ENCODE measurements at places on chromosomes 11 and 22.

DNA sequence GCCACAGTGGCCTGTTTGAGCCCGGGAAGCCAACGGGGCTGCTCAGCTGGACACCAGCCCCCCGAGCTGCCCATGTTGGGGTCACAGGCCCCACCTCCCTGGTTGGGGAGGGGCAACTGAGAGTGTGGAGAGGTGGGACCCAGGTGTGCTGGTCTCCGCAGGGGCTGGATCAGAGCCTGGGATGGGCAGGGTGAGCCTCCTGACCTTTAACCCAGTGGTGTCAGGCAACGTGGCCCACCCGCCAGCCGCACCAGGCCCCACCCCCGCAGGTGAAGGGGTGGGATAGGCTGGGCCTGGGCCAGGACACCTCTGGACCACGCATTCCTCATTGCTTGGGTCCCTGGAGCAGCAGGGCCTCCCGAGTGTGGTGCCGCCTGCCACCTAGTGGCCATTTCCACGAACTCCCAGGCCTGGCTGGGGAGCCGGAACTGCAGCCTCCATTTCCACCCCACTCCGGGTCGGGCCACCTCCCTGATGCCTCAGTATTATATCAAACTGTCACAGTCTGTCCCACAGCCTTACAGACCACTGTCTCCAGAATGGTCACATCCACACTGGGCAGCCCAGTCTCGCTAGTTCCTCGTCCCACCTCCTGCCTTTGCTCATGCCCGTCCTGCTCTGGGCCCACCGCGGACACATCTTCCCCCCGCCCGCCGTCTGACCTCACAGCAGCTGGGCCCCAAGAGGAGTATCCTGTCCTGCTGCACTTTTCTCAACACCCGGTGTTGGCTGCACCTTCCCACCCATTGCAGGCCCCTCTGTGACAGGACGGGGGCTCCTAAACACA is 13.3 kb upstream of the PPP6R3 start:
- DNase-seq, result peak; percentile 54

- DNase-seq, result peak; percentile 24
Observed at GRCh38 chr22:30196141-30196879, 50.2 kb downstream of the LIF start.

- DNase-seq, result no peak
Observed at GRCh38 chr11:130886704-130887103, 29.6 kb downstream of the SNX19 start.

DNA sequence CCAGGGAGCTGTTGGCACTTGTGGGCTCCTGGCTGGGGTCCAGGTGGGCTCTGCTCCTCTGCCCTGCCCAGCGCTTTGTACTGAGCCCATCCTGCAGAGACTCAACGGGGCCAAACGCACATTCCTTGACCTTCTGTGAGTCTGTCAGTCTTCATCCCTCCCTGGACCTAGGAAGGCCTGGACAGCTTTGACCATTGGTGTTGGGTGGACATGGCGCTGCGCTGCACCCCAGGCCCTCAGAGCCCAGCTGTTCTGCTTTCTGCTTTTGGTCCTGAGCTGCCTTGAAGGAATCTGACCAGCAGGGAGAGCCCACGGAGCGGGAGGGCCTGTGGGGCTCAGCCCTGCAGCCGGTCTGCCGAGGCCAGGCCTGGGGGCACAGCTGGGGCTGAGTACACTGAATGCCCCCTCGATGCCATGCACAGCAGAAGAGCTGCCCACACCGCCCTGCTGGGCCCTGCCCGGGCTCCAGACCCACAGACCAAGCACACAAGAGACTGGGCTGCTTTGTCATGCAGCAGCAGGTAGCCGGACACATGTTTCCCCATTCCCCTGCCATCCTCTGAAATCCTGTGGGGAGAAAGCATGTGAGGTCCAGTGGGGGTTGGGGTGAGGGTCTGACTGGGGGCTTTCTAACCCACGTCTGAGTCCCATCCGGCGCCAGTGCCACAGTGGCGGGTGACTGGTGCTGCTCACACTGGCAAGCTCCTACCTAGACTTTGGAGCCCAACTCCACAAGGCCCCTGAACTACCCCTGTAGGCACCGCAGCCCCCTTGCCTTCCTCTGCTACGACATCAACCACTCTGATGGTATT is 24.1 kb upstream of the CCDC188 start:
- no peak for DNase-seq

DNA sequence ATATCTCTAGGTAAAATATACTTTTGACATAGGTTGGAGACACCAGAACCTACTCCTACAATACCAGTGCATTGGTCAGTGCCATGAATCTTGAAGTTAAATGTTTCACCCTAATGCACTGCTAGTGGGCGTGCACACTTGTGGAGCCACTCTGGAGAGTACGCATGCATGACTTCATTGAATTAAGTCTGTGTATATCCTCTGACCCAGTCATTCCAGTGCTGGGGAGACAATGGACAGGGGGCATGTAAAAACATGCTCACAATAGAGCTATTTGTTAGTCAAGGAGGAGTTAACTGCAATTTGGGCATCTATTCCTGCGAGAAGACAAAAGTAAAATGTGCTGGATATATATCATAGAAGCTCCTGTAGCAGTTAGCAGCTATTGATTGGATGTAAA is 335.4 kb upstream of the NCAM1 start:
- no peak for DNase-seq

GRCh38 chr11:61951484-61952135 is 1.5 kb downstream of the BEST1 start:
- no peak for DNase-seq

DNA sequence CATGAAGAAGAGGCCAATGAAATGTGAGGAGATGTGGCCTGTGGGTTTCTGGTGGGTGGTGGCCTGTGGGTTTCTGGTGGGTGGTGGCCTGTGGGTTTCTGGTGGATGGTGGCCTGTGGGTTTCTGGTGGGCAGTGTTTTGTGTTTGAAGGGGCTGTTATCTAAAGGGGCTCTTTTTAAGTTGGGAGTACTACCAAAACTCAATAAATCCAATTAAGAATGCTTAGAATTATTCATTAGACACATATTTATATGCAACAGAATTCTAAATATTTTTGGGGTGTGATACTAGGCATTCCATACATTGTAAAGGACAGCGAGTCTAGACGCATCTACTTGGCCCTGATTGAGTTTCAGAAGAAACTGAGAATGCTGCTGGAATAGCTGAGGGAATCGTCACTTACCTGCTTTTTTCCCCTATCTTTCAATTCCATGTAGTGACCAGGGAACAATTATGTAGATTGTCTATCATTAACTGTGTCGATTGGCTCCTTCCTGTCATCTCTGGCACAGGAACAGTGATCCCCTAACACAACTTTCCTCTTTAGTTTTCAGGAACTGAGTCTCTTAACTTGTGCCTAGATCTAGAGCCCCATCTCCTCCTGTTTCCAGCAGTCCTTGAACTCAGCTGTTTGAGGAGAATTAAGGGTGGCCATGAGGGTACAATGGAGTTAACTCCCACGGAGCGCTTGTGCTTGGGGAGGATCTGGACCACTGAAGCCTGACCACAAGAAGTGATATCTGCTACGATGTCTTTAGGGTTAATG is 37.3 kb upstream of the TOP3B start:
- no peak for DNase-seq

- no peak for DNase-seq
Observed at GRCh38 chr11:13721760-13722159, 53.3 kb downstream of the FAR1 start.

DNA sequence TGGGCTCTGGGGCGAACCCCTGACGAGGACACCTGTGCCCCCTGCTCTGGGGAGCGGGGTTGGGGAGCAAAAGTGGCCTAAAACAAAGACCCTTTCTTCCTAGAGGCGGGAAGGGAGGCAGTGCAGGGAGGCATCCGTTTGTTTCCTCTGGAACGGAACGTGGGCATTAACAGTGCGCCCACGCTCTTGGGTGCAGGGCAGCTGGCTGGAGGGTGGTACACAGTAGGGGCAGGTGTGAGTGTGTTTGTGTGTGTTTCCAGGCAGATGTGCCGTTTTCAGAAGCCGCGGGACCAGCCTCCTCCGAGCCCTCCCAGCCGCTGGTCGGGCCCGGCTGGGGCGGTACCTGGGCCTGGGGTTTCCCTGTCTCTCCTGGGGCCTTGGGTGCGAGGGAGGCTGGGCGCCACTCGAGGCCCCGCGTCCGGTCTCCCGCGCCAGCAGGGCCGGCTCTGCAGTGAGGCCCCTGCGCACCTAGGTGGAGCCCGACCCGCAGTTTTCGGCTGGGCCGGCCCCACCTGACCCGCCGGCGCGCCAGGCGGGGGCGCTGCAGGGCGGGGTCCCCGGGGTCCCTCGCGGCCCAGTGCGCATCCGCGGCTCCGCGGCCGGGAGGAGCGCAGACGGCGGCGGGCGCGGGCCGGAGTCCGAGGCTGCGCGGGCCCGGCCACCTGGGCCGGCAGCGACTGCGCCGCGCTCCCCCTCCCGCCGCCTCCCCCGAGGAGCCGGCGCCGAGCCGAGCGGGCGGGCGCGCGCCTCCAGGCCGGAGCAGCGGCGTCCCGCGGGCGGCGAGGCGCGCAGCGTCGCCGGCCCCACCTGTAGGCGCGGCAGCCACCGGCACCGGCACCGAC is 1252.7 kb downstream of the BRD1 start:
- no peak for DNase-seq

DNA sequence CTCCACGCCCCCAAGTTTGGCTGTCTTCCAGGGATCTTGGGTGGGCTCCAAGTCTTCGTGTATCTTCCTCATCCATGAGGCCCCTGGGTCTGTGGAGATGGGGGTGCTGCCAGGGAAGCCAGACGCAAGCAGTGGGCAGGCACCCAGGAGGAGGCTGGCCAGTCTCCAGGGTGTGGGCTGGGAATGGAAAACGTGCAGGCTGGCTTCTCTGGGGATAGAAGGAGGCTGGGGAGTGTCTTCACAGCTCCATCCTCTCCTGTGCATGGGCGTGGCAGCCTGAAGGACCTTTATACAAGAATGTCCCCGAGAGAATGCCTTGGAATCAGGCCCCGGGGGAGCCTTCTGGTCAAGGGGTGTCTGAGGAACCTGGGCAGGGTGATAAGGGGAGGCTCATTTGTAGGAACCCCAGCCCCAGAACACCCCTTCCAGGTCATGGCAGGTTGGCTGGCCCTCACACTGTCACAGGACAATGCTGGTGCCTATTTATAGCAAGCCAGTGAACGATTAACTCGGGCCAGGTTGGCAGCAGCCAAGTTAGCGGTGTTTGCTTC is 14.0 kb downstream of the SGSM1 start:
- no peak for DNase-seq

DNA sequence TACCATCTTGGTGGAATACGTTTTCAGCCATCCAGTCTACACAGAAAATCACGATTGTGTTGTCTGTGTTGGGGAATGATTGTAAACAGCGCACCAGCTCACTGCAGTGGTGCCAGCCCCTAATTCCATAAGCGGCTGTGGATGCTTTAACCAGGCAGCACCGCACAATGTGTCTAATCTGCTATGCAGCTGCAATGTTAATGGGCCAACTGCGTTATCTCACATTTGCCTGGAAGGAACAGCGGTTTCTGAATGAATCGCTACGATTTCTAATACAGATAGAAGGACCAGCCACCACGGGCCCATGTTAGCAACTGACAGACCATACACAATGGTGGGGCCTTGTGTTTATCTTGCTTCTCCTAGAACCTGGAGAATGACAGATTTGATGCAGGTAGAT is 384.5 kb upstream of the KIRREL3 start:
- no peak for DNase-seq

- no peak for DNase-seq
Observed at GRCh38 chr11:64299847-64300648, at the start of gene CATSPERZ. CATSPERZ (plus strand) TSS chr11:64300358; CDS start chr11:64300411, 53 bp downstream.

DNA sequence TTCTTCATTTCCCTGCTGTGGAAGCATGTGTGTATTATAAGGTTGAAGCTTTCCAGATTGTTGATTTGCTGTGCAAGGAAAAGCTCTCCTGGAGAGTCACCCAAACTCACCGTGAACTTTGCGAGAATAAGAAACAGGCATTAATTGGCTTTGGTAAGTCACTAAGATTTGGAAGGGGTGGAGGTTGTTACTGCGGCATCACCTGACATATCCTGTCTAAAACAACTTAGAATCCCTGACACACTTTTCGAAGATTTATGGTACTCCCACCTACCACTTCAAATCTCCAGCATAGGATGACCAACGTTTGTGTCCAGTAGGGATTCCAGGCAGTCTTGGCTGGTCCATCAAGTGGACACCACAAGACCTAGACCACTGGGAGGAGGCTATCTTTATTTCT is 518.3 kb downstream of the MN1 start:
- no peak for DNase-seq

GRCh38 chr11:13210424-13210823 is 67.2 kb upstream of the BMAL1 start:
- no peak for DNase-seq

GRCh38 chr22:30667107-30667493 is 575 bp downstream of the DUSP18 start:
- DNase-seq, result no peak

DNA sequence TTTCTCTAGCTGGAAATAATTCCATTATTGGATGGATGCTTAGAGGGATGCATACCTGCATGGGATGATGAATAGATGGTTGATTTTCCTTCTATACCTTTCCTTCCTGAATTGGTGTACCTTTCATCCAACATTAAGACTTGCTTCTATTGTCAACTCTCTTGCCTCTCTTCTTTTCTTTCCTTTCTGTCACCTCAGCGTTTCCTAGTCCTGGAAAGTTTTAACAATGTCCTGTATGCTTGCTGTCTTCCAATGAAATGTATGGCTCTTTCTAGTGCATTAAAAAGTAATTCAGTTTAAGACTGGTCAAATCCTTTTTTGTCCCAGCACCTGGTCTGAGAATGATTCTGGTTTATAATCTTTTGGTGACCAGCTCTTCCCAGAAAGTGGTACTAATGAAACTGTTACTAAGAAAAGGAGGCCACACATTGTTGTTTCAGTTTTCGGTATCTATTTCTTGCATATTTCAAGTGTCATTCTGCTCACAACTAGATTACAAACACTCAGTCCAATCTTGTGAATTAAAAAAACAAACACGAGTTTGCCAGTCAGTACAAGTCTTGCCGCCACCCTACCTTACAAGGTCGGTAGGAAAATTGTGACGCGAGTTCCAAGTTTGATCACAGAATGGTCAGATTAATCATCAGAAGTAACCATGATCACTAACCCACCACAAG is 8.0 kb downstream of the POU2AF1 start:
- DNase-seq, result no peak

GRCh38 chr11:50188040-50188439 is 155.4 kb downstream of the OR4C45 start:
- DNase-seq, result no peak

- no peak for DNase-seq
Observed at GRCh38 chr11:82085493-82085892, 648.2 kb downstream of the FAM181B start.

DNA sequence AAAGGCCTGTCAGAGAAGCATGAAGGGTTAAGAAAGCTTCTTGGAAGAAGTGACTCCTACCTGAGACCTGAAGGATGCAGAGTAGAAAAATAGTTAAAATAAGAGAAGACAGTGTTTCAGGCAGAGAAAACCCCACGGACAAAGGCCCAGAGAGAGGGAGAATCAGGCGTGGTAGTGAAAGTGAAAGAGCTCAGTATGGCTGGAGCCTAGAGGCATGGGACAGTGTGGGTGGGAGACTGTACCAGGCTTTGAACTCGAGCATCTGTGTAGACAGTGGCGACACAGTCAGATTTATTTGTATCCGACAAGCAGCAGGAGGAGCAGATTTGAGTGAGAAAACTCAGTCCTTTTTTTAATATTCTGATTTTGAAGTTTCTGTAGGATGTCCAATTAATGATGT is 360.0 kb downstream of the OPCML start:
- DNase-seq, result no peak

- no peak for DNase-seq
Observed at GRCh38 chr11:119110439-119110838, 3.3 kb downstream of the C2CD2L start.

Data from stimulated activated CD4-positive, alpha-beta T cell treated with anti-CD3 and anti-CD28 coated beads, Interleukin-1b, Interleukin-23, amount 100 ng/mL, for 1 hour (primary cell).